ENCODE measurements at places on chromosomes 6 and 20.
A peak's percentile ranks its signal among the peaks of the same experiment; 100 is the strongest.

DNA sequence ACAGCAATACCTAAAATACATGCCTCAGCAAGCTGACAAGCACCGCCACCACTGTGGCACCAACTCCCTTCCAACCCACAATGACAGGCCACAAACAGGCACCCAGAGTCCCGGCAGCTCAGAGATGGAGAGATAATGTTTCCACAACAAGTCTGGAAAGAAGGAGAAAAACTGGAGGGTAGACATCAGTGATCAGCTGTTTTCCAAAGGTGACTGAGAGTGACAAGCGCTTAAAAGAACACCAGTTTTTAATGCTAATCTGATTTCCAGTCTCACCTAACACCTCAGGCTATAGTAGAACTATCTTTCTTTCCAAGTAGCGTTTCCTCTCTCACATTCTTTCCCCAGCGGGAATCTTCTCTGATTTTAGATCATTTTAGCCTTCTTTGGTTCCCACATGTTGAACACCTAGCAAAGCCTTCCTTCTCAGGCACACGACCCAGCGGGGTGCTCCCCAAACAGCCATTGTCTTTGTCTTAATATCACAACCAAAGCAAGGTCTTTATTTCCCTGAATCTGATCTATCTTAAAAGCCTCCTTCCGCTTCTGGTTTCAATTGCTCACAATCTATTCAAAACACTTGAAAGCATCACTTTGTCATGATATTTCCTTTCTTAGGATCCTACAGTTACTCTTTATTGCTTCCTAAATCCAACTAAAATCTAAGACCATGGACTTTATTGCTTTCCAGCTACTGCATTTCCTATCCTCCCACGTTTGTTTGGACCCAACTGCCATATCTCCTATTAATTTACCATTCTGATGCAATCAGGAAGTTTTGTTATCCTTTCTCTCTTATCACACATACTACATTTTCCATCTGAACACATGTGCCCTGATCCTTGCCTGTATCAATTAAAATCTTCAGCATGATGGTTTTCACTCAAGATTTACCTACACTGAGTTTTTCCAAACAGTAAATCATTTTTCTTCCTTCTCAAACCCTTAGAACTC, 282.7 kb downstream of the ADGB start:
- no peak for DNase-seq

GRCh38 chr20:20683020-20683419, 29.4 kb downstream of the RALGAPA2 start:
- DNase-seq: no peak

DNA sequence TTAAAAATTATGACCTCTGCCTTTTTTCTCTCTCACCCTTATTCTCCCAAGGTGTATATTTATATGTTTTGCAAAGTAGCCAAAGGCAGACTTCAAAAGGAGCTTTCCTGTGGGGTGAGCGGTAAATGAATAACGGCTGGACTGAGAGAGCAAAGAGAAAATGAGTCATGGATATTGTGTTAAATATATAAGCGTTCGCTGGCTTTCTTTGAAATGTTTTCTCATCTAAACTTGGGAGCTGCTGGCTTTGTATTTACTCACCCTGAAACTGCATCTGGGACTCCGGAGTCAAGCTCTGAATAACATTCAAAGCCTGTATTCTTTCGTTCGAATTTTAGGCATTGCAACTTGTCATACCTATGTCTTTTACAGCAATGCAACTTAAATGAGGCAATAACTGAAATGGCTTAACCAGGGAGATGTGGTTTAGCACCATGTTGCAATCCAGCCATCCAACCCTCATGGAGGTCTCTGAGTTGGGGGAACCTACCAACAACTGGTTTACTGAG, 32.0 kb downstream of the ATXN1 start:
- no peak for DNase-seq

GRCh38 chr6:122392564-122393350, 6.7 kb upstream of the HSF2 start:
- no peak for DNase-seq

DNA sequence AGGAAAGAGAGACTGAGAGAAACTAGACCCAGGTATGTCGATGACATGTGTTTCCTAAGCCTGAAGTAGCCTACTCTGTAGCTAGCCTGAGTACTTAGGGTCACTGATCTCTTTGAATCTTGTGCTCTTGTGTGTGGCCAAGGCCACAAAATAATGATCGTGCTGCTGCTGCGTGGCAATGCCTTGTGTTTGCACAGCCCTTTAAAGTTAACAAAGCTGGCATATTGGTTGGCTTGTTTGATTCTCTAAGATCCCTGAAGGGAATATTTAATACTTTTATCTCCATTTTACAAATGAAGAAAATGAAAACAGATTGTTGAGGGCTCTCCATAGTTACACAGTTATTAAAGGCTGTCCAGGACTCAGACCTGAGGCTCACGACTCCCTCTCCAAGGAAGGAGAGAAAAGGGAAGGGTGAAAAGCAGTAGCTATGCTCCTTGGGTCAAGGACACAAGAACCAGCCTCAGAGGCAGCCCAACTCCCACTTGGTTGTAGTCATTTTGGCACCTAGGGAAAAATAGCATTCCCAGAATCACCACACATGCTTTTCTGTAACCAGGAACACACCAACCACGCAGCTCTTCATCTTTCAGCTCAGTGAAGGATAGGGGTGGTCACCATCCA, 130.7 kb downstream of the LRFN2 start:
- DNase-seq: no peak

GRCh38 chr20:6866741-6867140, 99.3 kb downstream of the BMP2 start:
- DNase-seq: no peak

- DNase-seq: no peak
These were observed 34.5 kb upstream of the MPC1 start for GRCh38 chr6:166417285-166417691.

DNA sequence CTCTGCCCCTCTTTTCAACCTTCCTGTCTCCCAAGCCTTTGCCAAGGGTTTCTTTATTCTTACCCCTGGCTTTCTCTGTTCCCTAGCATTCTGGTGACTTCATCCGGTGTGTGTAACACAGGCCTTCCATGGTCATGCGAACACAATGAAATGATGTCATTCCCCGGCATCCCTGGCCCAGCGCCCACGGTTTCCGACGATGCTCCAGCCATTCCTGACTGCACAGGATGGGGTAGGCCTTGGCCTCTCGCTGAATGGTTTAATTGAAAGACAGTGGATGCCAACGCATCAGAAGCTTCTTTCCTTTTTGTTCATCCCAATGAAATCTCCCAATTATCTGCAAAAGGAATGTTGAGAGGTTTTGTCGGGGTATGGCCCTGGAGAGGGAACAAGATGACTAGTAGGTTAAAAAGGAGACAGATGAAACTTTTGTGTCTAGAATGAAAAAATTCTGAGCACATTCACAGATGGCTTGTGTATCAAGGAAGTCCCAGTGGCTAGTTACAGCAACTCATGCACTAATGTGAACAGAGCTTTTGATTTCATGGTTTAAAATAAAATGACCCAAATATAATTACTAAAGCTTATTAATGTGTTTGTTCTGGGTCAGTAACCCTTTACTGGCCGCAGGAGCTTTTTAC, 655.0 kb downstream of the QKI start:
- DNase-seq: no peak

GRCh38 chr6:9140951-9141460, 705.7 kb upstream of the SLC35B3 start:
- no peak for DNase-seq

DNA sequence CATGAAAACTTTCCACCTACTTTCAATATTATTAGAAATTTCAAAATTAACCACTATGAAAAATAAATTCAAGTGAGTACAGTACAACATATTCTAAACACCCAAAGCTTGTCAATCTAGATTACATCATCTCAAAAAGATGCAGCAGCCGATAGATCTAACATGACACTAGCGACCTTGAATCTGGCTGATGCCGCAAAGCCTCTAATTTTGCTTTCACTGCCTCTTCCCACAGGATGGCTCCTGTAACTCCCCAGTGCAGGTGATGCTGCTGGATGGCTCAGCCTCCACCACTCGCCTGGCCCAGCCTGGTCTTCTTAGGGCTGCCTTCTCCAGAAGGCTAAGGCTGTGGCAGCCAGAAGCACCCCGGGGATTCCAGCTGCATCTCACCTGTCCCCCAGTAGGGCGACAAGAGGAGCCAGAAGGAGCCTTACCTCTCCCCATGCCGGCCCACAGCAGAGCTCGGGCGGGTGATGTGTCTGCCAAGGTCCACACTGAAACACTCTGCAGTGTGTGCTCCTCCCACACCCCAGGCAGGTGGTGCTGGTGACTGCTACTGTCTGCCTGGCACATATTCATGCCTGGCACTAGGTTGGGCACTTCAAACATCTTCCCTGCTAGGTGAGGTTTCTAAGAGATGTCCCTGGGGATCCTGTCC, 82.1 kb downstream of the SLC23A2 start:
- no peak for DNase-seq

GRCh38 chr6:79803917-79804316, 143.4 kb downstream of the ELOVL4 start:
- no peak for DNase-seq

DNA sequence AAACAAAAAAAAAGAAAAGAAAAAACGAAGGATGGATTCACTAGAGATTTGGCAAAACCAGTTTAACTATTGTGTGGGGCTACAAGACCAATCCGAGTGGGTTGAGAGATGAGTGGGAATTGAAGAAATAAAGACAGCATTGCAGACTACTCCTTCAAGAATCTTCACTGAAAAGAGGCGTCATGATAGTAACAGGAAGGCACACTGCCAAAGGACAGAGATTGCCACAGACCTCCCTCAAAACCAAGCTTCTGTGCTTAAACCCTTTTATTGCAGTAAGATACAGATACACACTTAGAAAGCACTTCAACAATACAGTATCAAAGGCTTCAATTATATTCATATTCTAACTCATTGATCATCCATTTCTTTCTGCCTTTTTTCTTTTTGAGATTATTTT, 103.9 kb downstream of the IPCEF1 start:
- no peak for DNase-seq

- no peak for DNase-seq
These were observed 137.5 kb downstream of the BTBD3 start for GRCh38 chr20:12055161-12055560.

GRCh38 chr20:54340667-54341081, 132.8 kb downstream of the PFDN4 start:
- DNase-seq: no peak

DNA sequence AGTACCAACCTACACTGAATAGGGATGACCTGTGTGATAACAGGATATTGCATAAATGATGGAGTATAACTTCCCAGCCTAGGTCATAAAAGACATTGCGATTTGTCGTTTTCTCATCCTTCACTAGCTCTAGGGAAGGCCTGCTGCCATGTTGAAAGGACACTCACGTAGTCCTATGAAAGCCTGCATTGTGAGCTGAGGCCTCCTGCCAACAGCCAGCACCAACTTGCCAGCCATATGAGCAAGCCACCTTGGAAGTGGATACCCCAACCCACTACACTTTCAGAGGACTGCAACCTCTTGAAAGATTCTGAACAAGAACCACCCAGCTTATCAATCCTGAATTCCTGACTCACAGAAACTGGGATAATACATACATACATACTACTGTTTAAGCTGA, 3.5 kb upstream of the PANK2 start:
- no peak for DNase-seq

DNA sequence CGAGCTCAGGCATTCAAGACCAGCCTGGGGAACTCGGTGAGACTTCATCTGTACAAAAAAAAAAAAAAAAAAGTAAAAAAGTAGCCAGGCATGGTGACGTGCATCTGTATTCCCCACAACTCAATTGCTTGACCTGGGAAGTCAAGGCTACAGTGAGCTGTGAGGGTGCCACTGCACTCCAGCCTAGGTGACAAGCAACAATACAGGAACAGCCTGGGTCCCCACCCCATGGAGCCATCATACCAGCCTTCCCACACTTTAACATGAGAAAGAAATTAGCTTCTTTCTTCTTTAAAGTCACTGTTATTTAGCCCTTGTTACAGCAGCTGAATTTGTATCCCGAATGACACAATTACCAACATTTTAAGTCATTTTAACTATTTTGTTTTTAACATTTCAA, 56.1 kb downstream of the SCML4 start:
- no peak for DNase-seq

- DNase-seq: no peak
These were observed 632.8 kb downstream of the HDGFL1 start for GRCh38 chr6:23202207-23202606.

DNA sequence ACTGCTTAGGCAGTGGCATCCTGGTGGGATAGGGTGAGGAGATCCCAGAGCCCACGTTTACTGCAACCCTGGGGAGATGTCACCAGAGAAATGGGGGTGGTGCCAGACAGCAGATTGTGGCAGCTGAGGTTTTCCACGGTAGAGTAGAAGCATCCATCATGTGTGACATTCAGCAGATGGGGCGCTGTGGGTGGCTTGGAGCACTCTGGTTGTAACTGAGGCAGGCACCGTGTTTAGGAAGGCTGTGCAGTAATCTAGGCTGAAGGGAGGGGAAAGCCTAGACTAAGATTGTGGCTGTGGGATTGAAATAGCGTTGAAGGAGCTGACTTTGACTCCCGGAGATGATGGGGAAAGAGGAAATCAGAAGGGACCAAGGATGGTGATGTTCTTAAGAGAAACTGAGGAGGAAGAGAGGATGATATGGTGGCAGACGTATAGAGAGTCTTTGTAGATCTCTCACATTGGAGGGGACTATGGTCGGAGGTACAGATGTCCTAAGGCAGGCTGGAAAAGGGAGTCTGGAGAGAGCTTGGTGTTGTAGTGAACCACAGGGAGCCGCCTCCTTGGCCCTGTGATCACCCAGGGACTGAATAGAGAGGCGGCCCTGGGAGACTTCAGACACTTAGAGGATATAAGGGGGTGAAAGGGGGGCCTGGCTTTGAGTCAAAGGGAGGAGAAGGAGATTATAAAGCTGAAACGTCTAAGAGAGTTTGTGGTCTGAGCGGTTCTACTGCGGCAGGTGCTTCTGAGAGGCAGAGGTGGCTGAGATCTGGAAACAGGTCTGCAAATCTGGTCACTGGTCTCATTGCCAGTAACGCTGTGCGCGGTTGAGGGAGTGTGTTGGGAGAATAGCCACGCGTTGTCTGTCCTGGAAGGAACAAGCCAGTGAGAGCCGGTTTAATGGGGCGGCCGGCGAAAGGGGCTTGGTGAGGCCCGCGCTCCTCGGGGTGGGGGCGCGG, 792 bp upstream of the MICA start:
- peak; percentile 35 for DNase-seq

- DNase-seq: no peak
These were observed 57.4 kb downstream of the EZR start for GRCh38 chr6:158761746-158762145.

GRCh38 chr6:89596484-89596883, 42.1 kb downstream of the LYRM2 start:
- DNase-seq: no peak

- DNase-seq: no peak
These were observed 70.0 kb upstream of the CD2AP start for GRCh38 chr6:47407300-47408281.

DNA sequence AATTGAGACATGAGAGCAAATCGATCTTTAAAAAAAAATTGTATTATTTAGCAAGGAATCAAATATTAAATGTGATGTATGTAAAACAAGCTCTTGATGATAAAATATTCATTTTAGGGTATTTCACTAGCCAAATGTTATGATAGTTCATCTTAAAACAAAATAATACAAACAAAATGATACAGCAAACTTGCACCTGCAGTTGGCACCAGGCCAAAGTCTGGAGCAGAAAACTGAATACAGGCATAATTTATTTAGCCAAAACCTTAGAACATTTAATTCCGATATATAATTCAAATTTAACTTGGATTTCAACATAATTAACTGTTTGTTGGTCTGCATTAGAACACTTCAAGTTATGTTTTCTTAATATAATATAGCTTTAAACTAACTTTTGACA, 60.9 kb downstream of the EPHA7 start:
- no peak for DNase-seq

All from memory B cell (primary cell).